Right cardiac atrium (tissue), 5 donors: ENCODE measurements at places on chromosomes 7 and 10. TPM values are rescaled to one million over a fixed set of nuclear protein-coding genes. Genes with fewer than 3 reads are reported as not detected.
A peak's percentile ranks its signal among the peaks of the same experiment; 100 is the strongest.

DNA sequence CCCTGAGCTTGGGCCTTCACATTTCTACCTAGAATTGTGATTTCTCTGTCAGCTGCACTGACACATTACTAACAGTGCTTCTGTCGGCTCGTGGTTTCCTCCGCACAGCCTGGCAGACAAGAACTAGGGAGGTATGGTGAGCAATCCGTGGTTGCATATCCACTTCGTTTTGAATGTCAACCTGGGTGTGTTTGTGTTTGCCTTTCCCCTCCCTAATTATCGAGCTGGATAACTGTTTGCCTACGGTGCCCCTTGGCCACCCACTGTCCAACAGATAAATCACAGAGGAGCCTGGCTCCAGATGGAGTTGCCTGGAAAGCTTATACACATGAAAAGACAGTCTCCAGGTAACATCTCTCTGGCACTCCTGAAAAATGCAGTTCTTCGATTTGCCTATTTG, 228.8 kb downstream of the TRIL start:
- no peak for DNase-seq

DNA sequence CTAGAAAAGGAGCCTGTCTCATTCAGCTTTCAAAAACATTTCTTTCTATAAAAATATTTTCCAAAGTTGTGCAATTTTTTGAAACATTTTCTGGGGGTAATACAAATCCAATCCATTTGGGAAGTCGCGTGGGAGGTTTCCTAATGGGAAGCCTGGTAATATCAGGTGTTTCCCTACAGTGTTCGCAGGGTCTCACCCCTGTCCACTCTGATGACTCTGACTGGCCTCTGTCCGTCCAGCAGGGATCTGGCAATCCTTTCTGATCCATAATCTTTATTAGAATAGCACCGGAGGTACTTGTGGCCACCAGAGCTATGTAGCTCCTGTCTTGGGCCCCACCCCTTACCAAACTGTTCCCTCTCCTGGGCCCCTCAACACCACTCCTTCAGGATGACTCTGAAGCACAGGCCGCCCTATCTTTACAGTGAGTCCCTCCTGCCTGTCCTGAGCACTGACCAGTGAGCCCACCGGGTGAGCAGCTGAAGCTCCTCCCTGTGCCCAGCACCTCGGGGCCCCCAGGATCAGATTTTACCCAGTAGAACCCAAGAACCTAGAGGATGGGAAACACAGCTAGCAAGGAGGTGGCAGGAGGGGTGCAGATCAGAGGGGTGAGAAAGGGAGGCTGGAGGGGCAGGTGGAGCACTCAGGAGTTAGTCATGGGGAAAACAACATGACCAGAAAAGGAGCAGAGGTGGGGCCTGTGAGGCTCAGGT, 84.8 kb downstream of the PTPRE start:
- no peak for DNase-seq

DNA sequence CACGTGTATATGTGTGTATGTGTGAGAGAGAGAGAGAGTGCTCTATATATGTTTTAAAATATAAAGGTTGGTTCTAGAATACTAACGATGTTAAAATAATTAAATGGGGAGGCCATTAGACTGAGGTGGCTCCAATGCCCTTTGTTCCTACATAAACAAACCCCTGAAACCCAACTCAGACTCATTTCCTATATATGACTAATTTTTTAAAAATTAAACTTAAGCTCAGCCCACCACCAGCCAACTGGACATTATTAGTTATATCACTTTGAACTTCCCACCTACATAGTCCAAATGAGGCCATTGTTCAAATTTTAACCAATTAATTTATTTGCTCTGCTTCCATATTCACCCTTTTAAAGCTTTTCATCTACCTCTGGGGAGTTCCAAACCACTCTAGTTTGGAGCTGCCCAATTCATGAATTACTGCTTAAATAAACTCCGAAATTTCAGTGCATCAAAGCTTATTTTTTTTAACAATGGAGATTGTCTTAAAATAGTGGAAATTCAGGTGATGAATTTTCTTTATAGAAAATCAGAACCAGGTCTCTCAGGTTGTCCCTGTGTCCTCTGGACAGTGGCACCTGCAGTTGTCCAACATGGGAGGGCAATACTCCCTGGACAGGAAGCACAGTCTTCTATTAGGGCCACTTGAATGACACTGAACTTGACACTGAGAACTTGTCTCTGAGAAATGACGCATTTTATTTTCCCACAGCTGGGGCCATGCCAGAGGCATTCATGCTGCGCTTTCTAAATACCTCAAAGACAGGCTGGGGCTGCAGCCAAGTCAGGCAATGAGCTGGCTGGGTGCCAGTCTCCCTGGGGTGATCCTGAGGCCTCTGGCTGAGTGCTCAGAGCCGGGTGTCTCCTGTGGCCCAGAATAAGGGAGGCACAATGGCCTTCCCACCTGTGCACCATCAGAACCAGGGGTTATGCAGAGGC, 109.5 kb upstream of the TMEM72 start:
- DNase-seq: peak; percentile 92

The PAPOLB gene
- total RNA-seq: 0.29 TPM

The PTPRE gene
- 21.1 TPM for total RNA-seq

DNA sequence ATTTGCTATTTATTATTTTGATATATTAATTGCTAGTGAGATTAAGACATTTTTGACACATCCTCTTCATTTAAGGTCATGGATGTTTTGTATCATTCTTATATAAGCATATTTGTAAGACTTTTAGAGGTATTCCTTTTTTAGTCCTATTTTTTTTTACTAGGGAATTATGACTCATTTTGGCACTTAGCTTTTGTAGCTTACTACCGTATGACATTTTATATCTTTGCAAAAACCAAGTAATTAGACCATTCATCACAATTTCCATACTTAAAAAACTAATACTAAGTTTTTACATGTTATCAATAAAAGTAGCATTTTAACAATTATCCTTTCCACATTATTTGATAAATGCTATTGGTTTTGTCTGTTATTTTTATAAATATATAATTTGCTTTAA, 41.6 kb downstream of the BMPR1A start:
- DNase-seq: no peak

The CPA2 gene
- not detected for total RNA-seq

DNA sequence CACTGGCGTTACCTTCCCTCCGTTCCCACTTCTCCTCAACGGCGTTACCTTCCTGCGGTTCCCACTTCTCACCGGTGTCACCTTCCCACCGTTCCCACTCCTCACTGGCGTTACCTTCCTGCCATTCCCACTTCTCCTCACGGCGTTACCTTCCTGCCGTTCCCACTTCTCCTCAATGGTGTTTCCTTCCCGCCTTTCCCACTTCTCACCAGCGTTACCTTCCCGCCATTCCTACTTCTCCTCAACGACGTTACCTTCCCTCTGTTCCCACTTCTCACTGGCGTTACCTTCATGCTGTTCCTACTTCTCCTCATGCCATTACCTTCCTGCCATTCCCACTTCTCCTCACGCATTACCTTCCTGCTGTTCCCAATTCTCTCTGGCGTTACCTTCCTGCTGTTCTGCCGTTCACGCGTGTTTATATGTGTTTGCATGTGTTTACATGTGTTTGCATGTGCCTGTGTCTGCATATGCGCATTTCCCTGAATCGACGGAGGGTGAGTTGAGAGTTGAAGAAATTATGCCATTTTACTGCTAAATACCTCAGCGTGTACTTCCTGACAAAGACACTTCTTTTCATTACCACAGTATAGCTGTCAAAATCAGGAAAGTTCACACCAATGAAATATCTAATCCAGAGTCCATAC, 23.2 kb upstream of the CFAP46 start:
- DNase-seq: no peak

The EPHB4 gene
- total RNA-seq: 51.4 TPM

DNA sequence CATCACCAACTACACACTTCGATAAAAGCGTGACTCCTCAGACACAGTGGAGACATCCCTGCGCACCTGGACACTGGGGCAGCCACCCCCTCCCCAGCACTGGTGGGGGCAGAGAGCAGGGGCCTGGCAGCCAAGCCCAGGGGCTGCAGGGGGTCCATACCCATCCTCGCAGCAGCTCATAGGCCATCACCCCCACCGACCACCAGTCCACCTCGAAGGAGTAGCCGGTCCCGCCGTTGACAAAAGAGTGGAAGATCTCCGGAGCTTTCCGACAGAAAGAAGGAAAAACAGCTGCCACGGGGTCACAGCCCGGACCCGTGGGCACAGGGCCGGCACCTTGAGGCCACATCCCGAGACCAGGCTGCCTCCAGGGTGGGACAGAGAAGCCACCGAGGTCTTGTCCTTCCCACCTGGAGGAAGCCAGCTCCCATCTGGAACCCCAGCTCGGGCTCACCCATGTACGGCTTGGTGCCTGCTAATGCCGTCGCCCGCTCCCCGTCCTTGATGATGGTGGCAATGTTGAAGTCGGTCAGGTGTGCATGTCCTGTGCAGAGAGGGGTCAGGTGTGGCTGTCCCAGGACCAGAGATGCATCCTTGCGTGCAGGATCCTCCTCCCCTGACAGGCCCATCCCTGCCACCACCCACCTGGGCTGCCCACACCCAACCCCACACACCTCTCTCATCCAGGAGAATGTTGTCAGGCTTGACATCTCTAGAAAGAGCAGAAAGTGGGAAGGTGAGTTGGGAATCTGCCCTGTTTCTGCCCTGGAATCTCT, 38.5 kb downstream of the DPYSL4 start:
- DNase-seq: peak; percentile 38

DNA sequence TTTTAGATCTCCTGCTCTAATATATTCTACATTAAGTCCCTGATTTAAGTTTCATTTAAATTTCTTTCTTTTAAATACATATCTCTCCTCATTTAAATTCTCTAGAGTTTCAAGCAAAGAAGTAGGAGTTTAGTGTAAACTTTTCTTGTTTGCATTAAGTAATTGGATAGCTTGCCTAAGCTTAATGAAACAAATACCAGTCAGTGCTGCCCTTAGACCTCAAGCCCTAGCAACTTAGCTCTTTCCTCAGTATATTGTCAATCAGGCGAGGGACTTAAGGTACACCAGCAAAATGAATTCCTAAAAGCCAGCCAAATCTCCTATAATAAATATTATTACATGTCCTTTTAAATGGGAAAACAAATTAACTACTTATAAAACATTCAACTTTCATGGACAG, 101.5 kb downstream of the CHCHD3 start:
- no peak for DNase-seq

GRCh38 chr7:2205036-2205780, 27.5 kb downstream of the MAD1L1 start:
- no peak for DNase-seq

- DNase-seq: peak; percentile 30
Observed at GRCh38 chr7:94664023-94664422, 8.1 kb upstream of the SGCE start.

DNA sequence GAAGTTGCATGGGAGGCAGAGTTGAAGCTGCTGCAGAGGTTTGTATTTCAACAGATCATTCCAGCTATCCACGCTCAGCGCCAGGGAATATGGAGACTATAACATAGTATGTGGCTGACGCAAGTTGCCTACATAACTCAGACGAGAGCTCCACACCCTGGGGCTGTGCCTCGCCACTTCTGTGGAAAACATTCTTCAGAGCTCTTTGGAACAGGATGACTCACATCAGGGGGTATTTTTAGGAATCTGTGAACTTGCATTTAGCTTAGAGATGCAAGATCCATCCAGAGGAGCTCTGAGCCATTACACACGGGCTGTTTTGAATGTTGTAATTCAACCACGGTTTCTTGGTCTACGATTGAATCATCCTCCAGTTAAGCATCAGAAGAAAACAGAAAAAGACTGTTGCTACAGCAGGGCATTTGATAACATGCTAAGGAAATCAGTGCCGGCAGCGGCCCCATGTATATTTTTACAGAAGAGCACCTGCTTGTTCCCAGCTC, 481.5 kb upstream of the AKR1E2 start:
- peak; percentile 54 for DNase-seq

DNA sequence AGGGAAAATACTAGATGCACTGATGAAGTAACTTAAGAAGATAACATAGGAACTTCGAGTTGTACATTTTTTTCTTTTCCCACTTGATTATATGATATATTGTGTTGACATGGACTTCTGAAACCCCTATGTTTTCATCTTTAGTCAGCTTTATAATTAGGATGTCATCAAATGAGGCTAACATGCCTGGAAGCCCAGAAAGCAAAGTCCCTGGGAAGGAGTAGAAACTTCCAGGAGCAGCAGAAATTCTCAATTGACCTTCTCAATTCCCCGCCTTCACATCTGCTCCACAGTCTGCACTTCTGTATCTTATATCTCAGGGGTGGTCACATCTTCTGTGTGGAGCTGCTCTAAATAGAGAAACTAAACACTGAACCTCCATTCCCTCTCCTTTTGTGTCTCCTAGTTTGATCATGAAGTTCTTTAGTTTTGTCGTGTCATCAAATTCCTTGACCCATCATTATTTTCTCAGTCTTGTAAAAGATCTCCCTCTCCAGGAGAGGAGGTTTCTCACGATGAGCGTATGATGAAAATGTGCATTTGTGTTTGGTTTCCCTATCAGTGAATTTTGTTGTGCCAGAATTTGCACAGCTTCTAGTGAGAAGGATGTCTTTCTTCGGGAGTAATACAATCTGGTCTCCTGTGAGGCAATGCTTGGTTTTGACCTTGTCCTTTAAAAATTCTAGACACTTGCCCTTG, 303.3 kb downstream of the SUGCT start:
- no peak for DNase-seq

The DGKB gene
- total RNA-seq: 0.54 TPM

GRCh38 chr7:26279405-26279804, 12.3 kb upstream of the SNX10 start:
- DNase-seq: no peak

The FAM237B gene
- total RNA-seq: not detected

DNA sequence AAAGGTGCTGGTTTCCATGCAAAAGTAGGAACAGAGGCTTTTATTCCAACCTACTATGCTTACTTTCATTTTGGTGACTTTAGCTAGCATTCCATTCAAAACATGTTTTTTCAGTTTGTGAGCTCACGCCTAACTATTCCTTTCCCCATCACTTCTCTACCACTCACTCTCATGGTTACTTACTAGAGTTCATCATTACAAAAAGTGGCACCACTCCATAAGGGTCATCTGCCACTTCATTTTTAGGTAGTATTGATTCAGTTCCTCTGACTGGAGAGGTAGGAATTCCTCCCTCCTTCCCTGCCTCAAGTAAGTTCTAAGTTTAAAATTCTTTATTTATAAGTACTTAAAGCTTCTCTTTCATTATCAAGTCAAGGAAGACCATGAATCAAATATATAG, 543.1 kb downstream of the HTR7 start:
- no peak for DNase-seq

GRCh38 chr7:121132940-121133339, 144.4 kb downstream of the CPED1 start:
- DNase-seq: no peak

The FAM221A gene
- total RNA-seq: 4.6 TPM

The HYAL4 gene
- total RNA-seq: not detected

The C1GALT1 gene
- total RNA-seq: 20.8 TPM

The EGR2 gene
- total RNA-seq: 1.4 TPM

DNA sequence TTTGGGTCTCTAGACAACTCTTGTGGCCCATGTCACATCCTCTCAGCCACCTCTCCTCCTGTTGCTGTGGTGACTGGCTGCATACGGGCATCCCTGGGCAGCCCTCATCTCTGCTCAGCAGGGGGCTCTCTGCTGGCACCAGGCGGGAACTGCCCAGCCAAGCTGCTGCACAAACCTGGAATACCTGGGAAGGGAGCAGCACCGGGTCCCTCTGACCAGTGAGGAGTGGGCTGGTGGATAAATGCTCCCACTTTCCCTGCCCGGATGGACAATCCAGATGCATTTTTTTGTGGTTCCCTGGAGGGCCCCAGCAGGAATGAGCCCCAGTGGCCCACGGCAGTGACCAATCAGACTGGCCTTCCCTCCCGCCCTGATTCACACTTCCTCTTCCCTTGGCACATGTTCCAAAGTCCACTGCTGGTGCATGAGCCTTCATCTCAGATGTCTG, 21.9 kb downstream of the GRID1 start:
- DNase-seq: no peak

- DNase-seq: no peak
Observed at GRCh38 chr10:99981581-99982199, 28.1 kb downstream of the DNMBP start.
